GM04503 (cell line): ENCODE measurements at places on chromosomes 1 and 21.

- no peak for DNase-seq
These were observed 41.8 kb downstream of the MIS18A start for GRCh38 chr21:32237021-32237420.

- no peak for DNase-seq
These were observed 55.3 kb upstream of the WASF2 start for GRCh38 chr1:27545271-27545670.

GRCh38 chr1:171740356-171740863 is 1.5 kb downstream of the VAMP4 start:
- no peak for DNase-seq

DNA sequence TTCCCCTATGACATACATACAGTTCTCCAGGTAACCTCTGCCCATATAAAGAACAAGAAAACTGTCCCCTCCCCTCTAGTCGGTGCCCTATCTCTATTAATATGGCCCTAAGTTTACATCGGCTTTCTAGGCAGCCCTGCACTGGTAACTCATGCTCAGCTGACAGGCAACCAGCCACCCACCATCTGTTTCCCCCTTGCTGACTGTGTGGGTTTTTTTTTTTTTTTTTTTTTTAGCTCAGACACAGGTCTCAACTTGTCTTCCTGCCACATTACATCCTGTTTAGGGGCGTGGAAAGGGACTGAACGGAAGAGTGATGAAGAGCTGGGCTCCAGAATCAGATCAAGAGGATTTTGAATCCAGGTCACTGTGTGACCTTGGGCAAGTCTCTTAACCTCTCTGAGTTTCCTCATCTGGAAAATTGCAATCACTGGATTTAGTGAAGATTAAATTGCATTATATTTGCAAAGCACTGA is 14.0 kb downstream of the LAPTM5 start:
- no peak for DNase-seq

GRCh38 chr1:115682792-115683191 is 41.0 kb downstream of the VANGL1 start:
- no peak for DNase-seq

GRCh38 chr1:224736619-224737352 is 120.7 kb downstream of the CNIH3 start:
- peak; percentile 30 for DNase-seq

- no peak for DNase-seq
These were observed 1.1 kb downstream of the ZBTB18 start for GRCh38 chr1:244052016-244052727.

GRCh38 chr1:210364479-210364878 is 35.8 kb downstream of the HHAT start:
- no peak for DNase-seq

DNA sequence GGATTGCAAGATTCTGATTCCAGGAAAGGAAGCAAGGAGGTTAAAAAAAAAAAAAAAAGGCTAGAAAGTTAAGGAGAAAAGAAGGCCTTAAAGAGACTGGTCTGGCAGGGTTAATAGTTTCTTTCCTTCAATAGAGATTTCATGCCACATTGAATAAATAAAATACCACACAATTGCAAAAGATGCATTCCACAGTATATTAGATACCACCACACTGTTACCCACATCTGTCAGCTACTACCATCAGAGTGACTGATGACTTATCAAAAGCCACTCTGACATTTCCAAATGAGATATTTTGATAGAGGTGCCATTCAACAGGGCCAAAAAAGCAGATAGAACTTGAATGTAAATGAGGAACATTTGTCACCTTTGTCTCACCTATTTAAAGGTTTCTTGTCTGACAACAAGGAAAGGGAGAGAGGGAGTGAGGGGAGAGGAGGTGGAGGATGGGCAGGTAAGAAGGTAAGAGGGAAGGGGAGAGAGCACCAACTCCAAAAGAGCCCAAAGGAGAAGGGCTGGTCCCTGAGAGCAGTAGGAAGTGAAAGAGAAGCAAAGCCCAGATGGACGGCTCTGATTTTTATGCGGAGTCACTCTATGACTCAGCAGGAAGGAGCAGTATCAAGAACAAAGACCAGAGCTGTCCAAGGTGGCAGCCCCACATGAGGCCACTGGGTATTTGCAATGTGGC is 38.3 kb downstream of the LRRN2 start:
- no peak for DNase-seq

DNA sequence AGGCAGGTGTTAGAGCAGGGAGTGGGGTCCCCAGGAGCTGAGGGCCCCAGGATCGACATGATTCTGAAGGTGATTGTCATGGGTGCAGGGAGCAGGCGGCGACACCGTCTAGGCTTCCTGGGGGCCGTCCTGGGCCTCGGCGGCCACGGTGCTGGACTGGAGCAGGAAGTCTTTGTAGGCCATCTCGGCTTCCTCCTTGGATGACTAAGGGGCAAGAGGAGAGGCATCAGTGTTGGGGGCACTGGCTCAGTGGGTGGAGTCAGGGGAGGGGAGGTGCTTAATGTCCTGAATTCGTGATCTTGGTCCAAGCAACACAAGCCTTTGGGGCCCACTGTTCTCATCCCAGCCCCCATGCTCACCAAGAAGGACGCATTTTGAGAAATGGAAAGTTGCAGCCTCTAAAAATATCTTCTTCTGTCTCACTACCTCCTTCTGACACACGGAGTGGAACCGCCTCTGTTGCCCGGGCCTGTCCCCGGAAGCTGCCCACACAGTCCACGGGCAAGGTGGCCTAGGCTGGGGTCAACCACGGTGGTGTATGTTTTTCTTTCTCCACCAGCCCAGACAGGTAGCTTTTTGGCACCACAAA is 8.6 kb upstream of the FCMR start:
- DNase-seq, result no peak

GRCh38 chr21:25115021-25115420 is 492.3 kb downstream of the MRPL39 start:
- DNase-seq, result no peak

DNA sequence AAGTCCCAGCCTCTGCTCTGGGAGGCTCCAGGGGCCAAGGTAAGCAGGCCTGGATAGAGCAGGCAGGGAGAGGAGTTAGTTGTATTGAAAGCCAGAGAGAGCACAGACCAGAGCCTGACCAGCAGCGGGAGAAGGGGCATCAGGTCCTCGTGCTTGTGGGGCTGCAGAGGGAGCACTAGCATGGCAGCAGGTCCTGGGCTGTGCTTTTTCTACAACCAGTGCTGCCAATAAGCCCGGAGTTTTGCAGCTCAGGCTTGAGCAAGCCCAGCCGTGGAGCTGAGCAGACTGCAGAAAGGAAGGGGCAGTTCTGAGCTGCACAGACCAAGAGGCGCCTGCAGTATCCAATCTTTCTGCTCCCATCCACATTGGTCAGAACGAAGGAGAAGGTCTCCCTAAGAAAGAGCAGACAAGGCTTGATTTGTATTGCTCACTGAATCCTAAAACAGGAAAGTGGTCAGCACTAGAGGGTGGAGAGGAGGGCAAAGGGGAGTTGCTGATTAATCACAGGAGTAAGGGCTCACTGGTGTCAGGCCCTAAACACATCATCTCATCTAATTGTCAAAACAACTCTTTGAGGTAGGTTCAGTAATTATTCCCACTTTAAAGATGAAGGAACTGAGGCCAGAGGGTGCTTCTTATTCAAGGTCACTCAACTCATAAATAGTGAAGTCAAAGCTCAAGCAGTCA is 2.7 kb downstream of the DENND2D start:
- DNase-seq, result no peak
